ENCODE measurements at places on chromosomes 3 and 15.

DNA sequence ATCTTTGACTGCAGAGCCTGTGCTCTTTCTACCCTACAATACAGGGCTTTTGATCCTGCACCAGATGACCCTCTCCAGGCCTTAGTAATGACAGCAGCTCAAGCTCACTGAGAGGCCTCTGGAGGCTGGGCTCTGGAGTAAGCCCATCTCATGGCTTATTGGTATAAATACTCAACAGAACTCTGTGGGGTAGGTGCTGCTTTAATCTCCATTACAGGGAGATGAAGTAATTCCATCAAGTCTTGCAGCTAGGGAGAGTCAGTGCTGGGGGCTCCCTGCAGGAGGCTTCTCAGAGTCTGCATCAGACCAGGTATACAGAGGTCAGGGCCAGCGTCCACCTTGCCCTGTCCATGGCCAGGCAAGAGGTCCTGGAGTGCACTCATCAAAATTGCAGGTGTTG is 89.2 kb upstream of the SLC6A11 start:
- no peak for DNase-seq

DNA sequence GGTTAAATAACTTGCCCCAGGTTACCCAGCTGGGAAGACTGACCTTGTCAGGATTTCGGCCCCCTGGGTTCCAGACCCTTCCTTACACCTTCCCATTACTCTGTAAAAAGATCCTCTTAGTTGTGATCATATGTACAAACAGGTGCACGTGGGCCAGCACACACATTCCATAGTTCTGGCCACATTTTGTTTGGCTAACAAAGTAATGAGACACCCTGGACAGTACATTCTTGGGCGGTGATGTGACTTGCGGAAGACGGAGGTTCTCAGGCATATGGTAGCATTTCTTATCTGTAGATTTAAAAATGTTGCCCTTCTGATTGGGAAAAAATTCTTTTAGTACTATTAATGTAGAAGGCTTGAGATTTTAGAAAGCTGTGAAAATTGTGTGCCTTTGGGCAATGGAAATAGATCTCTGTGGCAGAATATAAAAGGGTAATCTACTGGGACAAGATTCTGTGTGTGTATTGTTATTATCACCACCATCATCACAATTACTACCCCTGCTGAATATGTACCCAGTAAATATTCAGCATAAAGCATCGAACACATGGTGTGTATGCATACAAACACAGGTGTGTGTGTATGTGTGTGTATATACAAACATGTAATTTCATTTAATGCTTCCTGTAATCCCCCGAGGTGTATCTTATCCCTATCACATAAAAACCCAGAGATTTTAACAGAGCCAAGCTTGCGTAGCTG is 205.4 kb upstream of the UBE2E1 start:
- DNase-seq = no peak

- no peak for DNase-seq
These were observed 117.5 kb downstream of the APBA2 start for GRCh38 chr15:29003191-29003839.

- no peak for DNase-seq
These were observed 4.2 kb downstream of the PLCL2 start for GRCh38 chr3:16888785-16889607.

- no peak for DNase-seq
These were observed 3.7 kb upstream of the GRM2 start for GRCh38 chr3:51703068-51703760.

GRCh38 chr3:69540706-69541581 is 155.1 kb upstream of the FRMD4B start:
- peak; percentile 56 for DNase-seq

All from right forelimb (tissue), 1 donor.